Left renal pelvis (tissue), 4 donors: ENCODE measurements at places on chromosomes 7 and 10. TPM values are rescaled to one million over a fixed set of nuclear protein-coding genes. Genes with fewer than 3 reads are reported as not detected.

GRCh38 chr7:95471071-95471470, 14.7 kb upstream of the ASB4 start:
- no peak for DNase-seq

- no peak for DNase-seq
Measured at GRCh38 chr10:16809074-16809718, 8.0 kb downstream of the RSU1 start.

The ACBD7 gene
- polyA plus RNA-seq: 7.0 TPM

The VPS37D gene
- polyA plus RNA-seq: 11.8 TPM

The DNAJC12 gene
- 11.1 TPM for polyA plus RNA-seq
